Effector memory CD4-positive, alpha-beta T cell (primary cell): ENCODE measurements at places on chromosomes 1 and 21.
A peak's percentile ranks its signal among the peaks of the same experiment; 100 is the strongest.

- DNase-seq: peak; percentile 50
Observed at GRCh38 chr21:25735646-25736597, 1.1 kb downstream of the GABPA start.

DNA sequence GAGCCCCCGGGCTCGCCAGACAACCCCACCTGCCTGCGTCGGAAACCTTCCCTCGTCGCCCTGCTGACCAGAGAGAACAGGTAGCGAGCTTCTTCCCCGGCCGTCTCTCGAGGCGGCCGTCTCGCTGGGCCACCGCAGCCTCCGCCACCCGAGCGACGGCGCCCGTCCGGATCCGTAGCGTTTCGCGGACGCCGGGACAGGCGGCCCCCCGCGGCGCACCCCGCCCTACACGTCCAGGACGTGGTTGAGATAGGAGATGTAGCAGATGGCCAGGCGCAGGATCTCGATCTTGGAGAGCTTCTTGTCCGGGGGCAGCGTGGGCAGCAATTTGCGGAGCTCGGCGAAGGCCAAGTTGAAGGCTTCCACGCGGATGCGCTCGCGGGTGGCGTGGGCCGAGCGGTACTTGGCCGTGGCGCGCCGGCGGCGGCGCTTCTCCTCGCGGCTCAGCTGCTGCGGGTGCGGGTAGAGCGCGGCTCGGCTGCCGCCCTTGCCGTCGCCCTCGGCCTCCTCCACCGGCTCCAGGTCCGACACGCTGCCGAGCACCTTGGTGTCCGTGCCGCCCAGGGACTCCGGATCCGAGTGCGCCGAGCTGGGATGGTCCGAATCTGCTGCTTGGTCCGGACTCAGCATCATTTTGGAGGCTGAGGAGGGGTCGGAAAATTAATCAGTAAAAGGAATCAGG is 3.0 kb downstream of the NHLH2 start:
- no peak for DNase-seq

- DNase-seq: peak; percentile 34
Observed at GRCh38 chr1:153533689-153534201, 2.0 kb downstream of the S100A6 start.

GRCh38 chr1:30336550-30337323 is 386.6 kb downstream of the MATN1 start:
- no peak for DNase-seq

GRCh38 chr1:32361674-32362473 is 411 bp downstream of the FAM229A start:
- no peak for DNase-seq

GRCh38 chr1:203536980-203537455 is 43.1 kb downstream of the OPTC start:
- no peak for DNase-seq

- DNase-seq: no peak
Observed at GRCh38 chr1:186834399-186834958, 5.7 kb downstream of the PLA2G4A start.

DNA sequence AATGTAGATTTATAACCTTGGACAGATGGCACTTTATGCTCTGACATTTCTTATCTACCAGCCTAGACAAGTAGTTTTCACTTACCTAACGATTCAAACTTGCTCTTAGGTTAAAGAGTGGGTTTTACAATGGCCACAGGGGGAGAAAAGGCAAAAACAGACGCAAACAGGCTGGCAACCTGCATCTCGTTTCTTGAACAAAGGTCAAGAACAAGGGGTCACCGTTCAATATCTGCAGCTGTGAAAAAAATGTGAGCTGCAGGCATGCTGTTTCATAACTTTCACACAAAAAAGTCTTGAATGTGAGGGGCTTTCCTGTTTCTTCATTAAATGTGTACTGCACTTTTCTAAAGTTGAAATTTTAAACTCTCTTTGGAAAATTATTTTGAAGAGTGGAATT is 49.4 kb downstream of the SYDE2 start:
- no peak for DNase-seq

DNA sequence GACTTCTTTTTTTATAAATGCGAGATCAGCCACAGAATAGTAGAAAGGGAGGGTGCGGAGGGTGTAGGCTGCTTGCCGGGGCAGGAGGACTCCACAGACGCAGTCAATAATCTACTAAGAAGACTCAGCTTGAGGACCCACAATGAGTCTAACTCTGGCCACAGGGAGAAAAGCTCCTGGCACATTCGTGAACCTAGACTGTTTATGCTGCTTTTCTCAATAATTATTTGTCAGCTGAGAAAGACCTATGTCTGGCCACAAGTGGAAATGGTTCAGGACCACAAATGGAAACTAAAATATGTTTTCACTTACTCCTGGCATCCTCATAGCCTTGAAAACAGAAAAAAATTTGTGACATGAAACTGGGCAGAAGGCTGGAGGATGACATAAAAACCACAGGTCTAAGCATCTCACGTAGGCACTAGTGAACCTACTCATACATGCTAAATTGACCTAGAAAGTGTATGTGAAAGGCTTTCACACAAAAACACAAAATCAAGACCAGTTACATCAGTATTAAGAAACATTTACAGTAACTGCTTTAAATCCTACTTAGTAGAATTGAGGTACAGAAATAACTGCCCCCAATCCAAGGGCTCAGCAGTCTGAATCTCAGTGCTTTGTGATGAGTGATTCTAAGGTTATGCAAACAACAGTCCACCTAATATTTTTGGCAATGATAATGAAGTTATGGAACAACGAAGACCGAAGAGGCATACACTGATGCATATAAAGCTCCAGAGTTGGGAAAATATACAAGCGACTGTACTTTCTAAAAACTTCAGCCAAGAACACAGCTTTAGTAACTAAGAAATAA is 159.5 kb downstream of the SLC45A1 start:
- DNase-seq: no peak

DNA sequence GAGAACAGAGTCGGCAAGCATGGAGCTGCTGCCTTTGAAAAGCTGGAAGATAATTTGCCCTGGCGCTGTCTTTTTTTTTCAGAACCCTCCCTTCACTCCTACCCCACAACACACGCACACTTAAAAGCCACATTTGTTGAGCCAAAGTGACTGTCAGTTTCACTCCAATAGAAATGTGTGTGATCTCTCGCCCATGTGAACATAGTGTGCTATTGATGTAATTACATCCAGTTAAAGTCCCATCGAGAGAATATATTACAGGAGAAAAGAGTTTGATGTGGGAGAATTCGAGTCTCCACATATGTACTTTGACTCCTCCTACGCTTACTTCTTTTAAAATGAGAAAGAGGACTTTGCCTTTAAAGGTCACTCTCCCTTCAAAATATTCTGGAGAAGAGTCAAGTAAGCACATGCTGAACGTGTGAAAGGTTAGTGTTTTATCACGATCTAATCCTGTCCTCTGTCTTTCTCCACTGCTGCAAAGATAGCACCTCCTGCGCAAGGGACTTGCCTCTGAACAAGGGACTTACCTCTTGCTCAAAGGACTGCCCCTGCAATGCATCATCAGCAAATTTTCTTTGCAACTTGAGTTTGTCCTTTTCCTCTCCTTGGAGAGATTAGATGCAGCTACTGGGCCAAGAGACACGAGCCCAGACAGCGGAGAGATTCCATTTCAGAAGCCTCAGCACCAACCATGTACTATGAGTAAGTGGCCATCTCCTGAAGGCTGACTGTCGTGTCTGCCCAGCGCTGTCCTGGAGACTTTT is 613.9 kb downstream of the PTPRU start:
- no peak for DNase-seq

- DNase-seq: no peak
Observed at GRCh38 chr1:59669752-59670312, 144.9 kb upstream of the HOOK1 start.

- no peak for DNase-seq
Observed at GRCh38 chr1:48923116-48923515, 146.4 kb upstream of the BEND5 start.

DNA sequence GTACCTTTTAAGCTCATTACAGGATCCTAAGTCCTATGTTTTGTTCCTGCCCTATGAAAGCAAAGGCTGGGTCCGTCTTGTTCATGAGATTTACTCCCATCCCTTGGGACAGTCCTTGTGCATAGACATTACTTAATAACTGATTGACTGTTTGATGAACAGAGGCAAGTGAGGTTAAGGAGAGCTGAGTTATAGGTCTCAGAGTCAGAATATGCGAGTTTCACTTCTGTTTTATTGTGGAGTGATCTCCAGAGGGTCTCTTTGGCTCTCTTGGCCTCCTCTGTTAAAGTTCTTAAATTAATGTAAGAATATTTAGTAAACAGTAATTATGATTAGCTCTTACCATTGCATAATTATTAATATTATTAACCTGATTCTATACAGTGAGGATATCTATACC is 52.6 kb downstream of the BRINP2 start:
- no peak for DNase-seq

GRCh38 chr1:224380003-224380402 is 23.3 kb downstream of the CNIH4 start:
- DNase-seq: peak; percentile 11

- no peak for DNase-seq
Observed at GRCh38 chr1:190615818-190616217, 138.2 kb upstream of the BRINP3 start.

DNA sequence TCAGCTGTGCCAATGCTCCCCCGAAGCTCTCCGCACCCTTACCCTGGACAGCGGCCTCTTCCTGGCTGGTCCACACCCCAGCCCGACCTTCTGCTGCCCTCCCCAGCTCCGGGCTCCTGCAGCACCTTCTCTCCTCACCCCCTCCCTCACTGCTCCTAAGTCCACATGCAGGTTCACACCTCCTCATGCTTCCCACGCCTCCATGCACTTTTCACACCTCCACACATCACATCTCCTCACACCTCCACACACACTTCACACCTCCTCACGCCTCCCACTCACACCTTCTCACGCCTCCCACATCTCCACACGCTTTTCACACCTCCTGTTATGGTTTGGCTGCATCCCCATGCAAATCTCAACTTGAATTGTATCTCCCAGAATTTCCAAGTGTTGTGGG is 18.9 kb downstream of the GPR137B start:
- DNase-seq: no peak

GRCh38 chr1:8938232-8938999 is 7.3 kb upstream of the CA6 start:
- no peak for DNase-seq

- DNase-seq: no peak
Observed at GRCh38 chr1:7070389-7071029, 285.3 kb downstream of the CAMTA1 start.

GRCh38 chr1:205515781-205516253 is 11.3 kb downstream of the CDK18 start:
- no peak for DNase-seq
